HAP-1 (cell line): ENCODE measurements at places on chromosomes 2 and 18.

DNA sequence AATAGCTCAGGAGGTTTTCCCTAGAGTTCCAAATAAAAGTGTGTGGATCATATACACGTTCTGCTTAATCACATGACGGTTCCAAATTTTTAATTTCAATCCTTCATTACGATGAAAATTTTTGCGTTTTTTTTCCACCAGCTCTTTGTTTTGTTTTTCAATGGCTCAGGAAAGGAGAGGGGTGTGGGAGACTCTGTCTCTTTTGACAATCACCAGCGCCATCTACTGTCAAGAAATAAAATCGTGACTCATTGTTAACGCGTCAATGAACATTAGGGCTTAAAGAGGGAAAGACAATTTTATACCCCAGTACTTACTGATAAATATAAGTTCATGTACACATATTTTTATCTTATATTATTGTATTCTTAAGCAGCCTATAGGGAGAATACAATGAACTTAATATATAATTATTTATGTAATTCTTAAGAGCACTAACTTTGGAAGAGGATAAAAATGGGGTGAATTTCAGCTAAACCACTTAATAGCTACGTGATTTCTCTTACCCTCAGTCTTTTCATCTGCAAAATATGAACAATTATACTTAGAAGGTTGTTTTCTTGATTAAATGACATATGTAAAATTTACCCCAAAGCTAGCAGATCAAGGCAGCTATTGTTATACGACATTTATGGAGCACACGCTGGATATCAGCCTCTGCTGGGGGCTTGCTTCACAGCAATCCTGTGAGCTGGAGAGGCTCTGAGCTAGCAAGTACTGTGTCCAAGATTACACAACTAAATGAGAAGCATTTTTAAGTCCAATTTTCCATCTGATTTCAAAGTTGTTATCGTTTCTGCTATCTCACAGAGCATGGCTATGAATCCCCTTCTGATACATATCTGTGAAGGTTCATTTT lies 47.4 kb upstream of the RMDN2 start:
- DNase-seq: peak; percentile 66

DNA sequence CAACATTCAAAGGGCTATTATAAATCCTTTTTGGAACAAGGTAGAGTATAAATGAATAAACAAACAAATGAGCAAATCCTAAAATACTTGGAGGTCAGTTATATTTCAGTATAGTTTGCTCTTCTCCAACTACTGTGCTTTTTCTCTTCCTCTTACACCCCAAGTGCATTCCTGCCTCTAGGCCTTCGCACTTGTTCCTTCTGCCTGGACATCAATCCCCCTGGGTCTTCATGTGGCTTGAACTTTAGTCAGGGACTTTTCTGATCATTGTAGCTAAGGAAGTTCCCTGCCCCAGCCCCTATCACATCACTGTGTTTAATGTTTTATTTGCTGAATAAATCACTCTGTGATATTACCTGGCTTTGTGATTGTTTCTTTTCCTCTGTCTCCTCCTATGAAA lies 418.2 kb upstream of the HNRNPA3 start:
- DNase-seq: no peak

DNA sequence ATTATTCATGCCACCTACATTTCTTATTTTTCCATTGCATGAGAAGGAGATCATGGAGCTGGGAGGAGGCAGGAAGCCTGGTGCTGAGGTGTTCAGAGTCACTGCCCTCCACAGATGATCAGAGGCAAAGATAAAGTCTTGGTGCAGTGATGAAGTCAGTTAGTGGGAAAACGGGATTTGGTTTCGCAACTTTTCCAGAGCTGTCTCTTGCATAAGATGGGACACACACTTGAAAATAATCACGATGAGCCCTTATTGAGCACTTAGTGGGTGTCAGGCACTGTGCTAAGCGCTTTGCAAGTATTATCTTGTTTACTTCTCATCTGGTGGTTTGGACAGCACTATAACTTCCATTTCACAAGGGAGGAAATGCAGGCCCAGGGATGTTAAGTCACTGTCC lies 222.1 kb upstream of the SMAD2 start:
- no peak for DNase-seq

GRCh38 chr18:6719098-6719846 lies 10.2 kb upstream of the ARHGAP28 start:
- DNase-seq: no peak

DNA sequence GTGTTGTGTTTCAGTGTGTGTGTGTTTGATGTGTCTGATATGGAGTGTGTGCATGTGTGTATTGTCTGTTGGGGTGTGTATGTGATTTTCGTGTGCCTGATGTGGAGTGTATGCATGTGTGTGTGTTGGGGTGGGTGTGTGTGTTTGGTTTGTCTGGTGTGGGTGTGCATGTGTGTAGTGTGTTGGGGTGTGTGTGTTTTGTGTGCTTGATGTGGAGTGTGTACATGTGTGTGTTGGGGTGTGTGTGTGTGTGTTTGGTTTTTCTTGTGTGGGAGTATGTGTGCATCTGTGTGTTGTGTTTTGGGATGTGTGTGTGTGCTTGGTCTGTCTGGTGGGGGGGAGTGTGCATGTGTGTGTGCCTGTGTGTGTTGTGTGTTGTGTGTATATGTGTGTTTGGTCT lies 247.4 kb upstream of the ST6GAL2 start:
- no peak for DNase-seq

- DNase-seq: peak; percentile 40
These were observed 455 bp downstream of the C18orf32 start for GRCh38 chr18:49486606-49486952.

DNA sequence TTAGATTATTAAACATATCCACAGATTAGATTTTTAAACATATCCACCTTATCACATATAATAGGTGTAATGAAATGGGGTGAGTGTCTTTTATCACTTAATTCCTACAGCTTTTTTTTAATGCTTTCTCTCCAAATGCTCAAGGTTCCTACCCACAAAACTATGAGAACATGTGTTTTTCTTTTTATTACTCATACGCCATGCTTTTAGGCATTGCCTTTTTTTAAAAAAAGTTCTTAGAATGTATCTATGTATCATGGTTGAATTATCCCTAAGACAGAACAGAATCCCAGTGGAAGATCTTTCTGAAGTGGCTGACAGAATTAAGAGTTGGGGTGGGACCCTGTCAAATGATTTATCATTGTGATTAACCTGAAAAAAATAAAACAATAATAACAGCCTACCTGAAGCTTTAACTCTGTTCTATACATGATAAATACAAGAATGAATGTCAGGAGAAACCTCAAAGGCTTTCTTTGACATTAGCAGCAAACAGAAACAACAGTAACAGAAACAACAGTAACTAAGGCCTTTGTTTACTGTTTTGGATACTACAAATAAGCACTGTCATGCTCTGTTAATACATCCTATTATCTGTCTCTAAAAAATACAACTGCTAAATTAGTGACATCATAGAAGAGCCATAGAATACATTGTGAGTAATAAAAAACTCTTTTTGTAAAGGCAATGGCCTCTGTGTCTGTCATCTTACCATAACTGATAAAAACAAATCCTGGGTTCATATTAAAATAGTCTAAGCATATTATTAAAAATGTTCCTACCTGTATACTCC lies 4.1 kb upstream of the ZNF397 start:
- DNase-seq: no peak

DNA sequence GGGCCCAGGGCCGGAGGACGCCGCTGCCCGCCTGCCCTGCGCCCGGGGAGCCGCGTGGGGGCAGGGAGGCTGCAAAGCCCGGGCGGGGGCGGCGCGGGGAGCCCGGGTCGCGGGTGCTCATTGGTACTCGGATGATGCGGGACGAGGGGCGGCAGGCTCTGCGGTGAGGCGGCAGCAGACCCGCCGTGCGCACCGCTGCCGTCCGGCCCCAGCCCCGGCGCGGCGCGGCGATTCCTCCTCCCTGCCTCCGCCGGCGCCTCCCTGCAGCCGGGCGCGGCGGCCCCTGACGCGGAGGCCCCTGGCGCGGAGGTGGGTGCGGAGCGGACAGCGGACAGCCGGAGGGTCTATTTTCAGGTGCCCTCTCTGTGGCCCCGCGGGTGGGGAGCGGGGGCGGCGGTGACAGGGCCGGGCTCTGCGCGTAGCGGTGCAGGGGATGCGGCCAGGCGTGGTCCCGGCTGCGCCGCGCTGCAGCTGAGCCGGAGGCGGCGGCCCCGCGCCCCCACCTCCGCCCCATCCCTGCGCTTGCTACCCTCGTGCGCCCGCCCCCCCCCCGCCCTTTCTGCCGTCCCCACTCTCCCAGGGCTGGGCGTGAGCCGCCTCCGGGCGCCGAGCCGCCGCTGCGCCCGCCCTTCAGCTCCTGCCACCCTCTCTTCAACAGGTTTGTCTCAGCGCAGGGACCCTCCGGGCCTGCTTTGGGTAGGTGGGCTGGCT lies 640 bp downstream of the SPTBN1 start:
- DNase-seq: peak; percentile 56

- DNase-seq: no peak
These were observed 1295.7 kb upstream of the NRXN1 start for GRCh38 chr2:52327641-52328040.
